Amygdala (tissue), 56 donors: ENCODE measurements at places on chromosomes 5 and 9.

- no peak for DNase-seq
Measured at GRCh38 chr5:59999056-59999455, 105.5 kb upstream of the PDE4D start.

- no peak for DNase-seq
Measured at GRCh38 chr9:37977851-37978480, 74.0 kb upstream of the SLC25A51 start.

GRCh38 chr9:114035845-114036801, 42.0 kb downstream of the AMBP start:
- DNase-seq = no peak

- DNase-seq = peak; percentile 47
Measured at GRCh38 chr9:124284940-124285441, 27.2 kb downstream of the NEK6 start.
